Activated T-helper 1 cell treated with anti-CD3 and anti-CD28 coated beads, Interleukin-2, amount 50 U/mL, for 16 hours (primary cell): ENCODE measurements at places on chromosomes 2 and 18.

DNA sequence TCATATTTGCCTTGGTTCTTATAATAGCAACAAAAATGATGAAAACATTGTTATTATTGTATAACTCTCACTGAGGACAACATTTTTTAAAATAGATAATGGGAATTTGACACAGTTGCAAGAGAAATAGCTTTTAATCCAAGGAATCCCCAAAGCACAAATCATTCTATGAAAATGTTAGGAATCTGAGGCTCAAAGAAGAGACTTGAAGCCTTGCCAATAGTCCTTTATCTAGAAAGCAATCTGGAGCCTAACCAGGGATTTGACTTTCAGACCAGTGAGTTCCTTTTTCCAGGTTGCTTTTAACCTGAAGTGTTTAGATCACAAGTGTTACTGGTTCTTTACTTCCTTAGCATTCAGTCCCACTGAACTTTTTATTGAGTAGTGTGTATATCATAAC is 574.5 kb upstream of the ZEB2 start:
- no peak for DNase-seq

- DNase-seq, result no peak
These were observed 201.8 kb upstream of the KLHL14 start for GRCh38 chr18:32974421-32975162.

GRCh38 chr18:73774811-73775509 is 372.7 kb downstream of the FBXO15 start:
- DNase-seq, result no peak

GRCh38 chr2:239249048-239249447 is 151.8 kb downstream of the HDAC4 start:
- no peak for DNase-seq

DNA sequence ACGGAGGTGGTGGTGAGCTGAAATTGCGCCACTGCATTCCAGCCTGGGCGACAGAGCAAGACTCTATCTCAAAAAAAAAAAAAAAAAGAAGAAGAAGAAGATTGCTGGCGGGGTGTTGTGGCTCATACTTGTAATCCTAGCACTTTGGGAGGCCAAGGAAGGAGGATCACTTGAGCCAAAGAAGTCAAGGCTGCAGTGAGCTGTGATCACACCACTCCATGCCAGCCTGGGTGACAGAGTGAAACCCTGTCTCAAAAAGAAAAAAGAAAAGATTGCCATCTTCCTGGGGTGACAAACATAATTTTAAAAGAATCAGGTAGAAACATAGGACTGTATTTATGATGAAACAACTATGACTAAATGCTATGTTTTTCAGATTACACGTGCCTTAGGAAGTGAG is 55.1 kb upstream of the EML4 start:
- no peak for DNase-seq

DNA sequence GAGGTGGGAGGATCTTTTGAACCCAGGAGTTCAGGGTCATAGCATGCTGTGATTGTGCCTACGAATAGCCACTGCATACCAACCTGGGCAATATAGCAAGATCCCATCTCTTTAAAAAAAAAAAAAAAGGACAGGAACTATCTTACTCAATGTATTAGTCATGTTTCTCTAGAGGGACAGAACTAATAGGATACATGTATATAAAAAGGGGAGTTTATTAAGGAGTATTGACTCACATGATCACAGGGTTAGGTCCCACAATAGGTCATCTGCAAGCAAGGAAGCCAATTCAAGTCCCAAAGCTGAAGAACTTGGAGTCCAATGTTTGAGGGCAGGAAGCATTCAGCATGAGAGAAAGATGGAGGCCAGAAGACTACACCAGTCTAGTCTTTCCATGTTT is 18.8 kb upstream of the CASP10 start:
- no peak for DNase-seq

- no peak for DNase-seq
These were observed 50.3 kb upstream of the UGP2 start for GRCh38 chr2:63791387-63791786.

- DNase-seq, result no peak
These were observed 65.6 kb upstream of the NOSTRIN start for GRCh38 chr2:168736649-168737445.
